ENCODE measurements at places on chromosomes 11 and 22.
A peak's percentile ranks its signal among the peaks of the same experiment; 100 is the strongest.

GRCh38 chr11:63986156-63986931 is at the start of gene OTUB1:
TSS of gene OTUB1 (plus strand) at chr11:63986438. CDS start at chr11:63986457, 19 bp downstream.
- peaks cover 24% of the 10 kb centered on the region for H3K4me1 ChIP-seq
- H3K27ac ChIP-seq = peak within 1 kb of the TSS; percentile 97
- no peaks in the 10 kb centered on the region for H3K27me3 ChIP-seq
- peak; percentile 73 for DNase-seq
- peaks cover 2% of the 10 kb centered on the region for H3K36me3 ChIP-seq

- peaks cover 17% of the 10 kb centered on the region for H3K4me1 ChIP-seq
- H3K27me3 ChIP-seq = peaks cover 7% of the 10 kb centered on the region
Observed at GRCh38 chr11:68962527-68963250, 18.1 kb downstream of the MRGPRD start.

- H3K27ac ChIP-seq = no peak overlapping the region
- no peak overlapping the region for H3K4me3 ChIP-seq
- no peaks in the 10 kb centered on the region for H3K36me3 ChIP-seq
- peaks cover 9% of the 10 kb centered on the region for H3K4me1 ChIP-seq
Observed at GRCh38 chr11:8259306-8259959, 4.2 kb downstream of the LMO1 start.

- DNase-seq = no peak
- H3K36me3 ChIP-seq = no peaks in the 10 kb centered on the region
- no peaks in the 10 kb centered on the region for H3K4me1 ChIP-seq
- no peak overlapping the region for H3K4me3 ChIP-seq
- H3K27ac ChIP-seq = no peak overlapping the region
Observed at GRCh38 chr11:15826826-15827225, 529.5 kb downstream of the SOX6 start.

DNA sequence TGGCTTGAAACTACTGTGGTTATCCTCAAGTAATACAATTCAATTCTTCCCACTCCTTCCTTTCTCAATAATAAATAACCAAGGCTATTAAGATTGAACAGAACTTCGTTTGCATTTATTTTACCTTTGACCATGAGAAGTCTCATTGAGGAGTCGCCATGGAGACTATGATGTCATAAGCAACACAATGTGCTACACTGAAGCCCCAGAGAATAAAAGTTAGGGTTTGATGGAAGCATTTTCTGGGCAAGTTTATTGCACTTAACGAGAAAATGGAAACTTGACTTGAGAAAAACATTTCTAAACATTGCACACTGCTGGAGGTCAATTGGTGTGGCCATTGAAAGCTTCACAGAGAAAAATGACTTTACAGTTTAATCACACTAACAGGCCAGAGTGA is 121.5 kb downstream of the FAM76B start:
- H3K27ac ChIP-seq = no peak overlapping the region
- H3K4me1 ChIP-seq = no peaks in the 10 kb centered on the region
- DNase-seq = no peak
- H3K36me3 ChIP-seq = peaks cover 2% of the 10 kb centered on the region
- no peak overlapping the region for H3K4me3 ChIP-seq
- no peaks in the 10 kb centered on the region for H3K27me3 ChIP-seq

- no peaks in the 10 kb centered on the region for H3K36me3 ChIP-seq
- DNase-seq = no peak
- no peak overlapping the region for H3K4me3 ChIP-seq
- peaks cover 43% of the 10 kb centered on the region for H3K27me3 ChIP-seq
- no peak overlapping the region for H3K27ac ChIP-seq
Observed at GRCh38 chr11:12414611-12415010, 37.2 kb downstream of the PARVA start.

Measured in T-helper 17 cell (primary cell).